ENCODE measurements at places on chromosomes 1 and 21.
A peak's percentile ranks its signal among the peaks of the same experiment; 100 is the strongest.

DNA sequence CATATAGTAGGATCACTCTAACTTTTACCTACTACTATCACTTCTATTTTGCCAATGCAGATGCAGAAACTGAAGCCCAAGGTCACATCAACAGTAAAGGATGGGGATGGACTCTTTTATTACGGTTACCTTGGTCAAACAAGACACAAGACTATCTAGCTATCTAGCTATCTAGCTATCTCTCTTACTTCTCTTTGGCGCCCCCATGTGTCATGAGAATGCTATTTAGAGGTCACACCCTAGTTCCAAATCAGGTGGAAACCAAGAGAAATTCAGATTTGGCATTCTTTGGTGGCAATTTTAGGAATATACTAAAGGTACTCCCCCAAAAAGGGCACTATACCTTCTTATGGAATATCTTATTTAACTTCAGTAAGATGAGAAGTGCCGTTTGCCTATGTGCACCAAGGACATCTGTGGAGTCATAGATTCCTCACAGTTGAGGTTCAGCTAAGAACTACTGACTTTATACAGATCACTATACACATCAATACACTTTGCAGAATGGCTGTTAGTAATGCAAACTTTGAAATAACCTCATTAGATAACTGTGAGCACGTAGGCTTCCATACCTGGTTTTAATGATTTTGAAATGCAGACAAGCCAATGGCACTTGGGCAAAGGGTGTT, 6.7 kb downstream of the ZNF648 start:
- no peak for DNase-seq

DNA sequence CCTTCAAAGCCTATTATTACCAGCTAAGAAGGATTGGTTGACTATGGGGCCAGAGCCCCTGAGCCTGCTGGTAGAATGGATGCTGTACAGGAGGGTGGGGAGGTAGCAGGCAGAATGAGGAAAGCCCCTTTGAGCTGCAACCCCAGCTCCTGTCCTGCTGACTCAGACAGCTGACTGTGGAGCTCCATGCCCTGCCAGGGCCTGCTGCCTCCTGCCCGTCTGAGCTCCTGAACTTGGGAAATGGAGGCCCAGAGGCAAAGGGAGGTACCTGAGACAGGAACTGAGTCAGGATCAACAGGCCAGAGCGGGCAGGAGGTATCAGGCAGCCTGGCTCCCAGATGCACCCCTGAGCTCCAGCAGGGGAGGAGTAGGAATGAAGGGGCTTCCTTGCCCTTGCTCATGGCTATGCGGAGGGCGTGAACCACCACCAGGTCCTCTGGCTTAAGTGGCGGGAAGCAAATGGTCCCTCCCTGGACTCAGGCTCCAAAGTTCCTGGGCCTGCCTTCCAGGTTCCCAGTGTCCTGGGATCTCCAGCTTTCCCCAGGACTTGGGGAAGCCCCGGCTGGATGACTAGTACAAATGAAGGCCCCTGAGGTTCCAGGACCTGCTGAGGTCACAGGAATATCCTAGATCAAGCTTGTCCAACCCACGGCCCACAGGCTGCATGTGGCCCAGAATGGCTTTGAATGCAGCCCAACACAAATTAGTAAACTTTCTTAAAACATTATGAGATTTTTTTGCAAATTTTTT, 3.9 kb upstream of the SFN start:
- DNase-seq: no peak

DNA sequence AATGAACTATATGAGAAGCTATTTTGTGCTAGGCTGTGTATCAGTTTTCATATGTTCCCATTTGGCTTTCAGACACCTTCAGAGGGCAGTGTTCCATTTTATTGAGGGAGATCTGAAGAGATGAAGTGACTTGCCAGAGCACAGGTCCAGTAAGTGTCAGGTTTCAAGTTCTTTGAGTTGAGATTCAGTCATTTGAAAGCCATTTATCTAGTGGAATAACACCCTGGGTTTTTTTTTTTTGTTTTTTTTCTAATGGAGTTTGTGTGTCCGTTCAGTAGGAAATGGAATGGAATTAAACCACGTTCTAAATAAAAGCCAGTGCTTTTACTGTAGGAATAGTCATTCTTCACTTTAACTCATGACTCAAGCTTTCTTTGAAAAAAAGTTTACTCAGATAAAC, 652.9 kb upstream of the USP24 start:
- DNase-seq: no peak

GRCh38 chr1:227378871-227379554, 60.7 kb upstream of the CDC42BPA start:
- no peak for DNase-seq

DNA sequence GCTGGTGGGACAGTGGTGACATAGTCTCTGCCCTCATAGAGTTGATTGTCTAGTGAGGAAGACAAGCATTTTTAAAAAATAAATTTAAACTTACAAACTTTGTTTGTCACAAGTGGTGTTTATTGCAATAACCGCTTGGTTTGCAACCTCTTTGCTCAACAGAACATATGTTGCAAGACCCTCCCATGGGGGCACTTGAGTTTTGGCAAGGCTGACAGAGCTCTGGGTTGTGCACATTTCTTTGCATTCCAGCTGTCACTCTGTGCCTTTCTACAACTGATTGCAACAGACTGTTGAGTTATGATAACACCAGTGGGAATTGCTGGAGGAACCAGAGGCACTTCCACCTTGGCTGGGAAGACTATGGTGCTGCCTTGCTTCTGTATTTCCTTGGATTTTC, 58.4 kb downstream of the LAMC2 start:
- DNase-seq: no peak

DNA sequence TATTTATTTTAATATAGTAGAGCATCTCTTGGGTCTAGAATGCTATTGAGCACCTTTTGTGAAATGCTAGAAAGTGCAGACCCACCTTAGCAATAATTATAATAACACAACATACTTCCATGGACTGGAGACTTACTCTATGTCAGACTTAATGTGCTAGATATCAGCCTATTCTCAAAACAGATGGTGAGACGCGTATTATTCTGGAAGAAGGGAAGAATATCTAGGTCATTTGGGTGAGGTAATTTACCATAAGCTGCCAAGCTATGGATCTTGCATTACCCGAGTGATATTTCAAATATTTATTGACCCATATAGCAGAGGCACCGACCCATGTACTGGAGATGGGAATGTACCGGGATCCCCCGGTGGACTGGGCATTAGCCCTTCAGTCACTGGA, 20.6 kb upstream of the IFNLR1 start:
- no peak for DNase-seq

- DNase-seq: no peak
These were observed 350.2 kb downstream of the PLPP3 start for GRCh38 chr1:56229186-56229585.

DNA sequence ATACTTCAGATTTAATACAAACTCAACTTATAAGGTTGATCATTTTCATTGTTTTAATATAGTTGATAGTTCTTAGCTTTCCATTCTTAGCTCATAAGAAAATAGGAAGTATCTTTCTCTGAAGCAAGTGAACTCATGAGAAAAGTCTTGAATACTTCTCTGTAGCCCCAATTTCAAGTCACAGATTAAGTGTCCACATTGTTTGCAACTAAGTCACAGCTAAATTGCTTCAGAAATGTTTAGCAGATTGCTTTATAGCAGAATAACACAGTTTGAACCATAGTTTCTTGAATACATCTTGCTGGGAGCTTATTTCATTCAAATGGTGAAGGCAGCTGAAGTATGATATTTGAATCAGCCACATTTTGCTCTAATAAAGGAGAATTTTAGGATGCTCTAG, 10.6 kb upstream of the PKN2 start:
- DNase-seq: no peak

GRCh38 chr1:7388488-7389185, 382.5 kb upstream of the VAMP3 start:
- DNase-seq: peak; percentile 38

- no peak for DNase-seq
These were observed 28.1 kb downstream of the MDM4 start for GRCh38 chr1:204544321-204544720.

DNA sequence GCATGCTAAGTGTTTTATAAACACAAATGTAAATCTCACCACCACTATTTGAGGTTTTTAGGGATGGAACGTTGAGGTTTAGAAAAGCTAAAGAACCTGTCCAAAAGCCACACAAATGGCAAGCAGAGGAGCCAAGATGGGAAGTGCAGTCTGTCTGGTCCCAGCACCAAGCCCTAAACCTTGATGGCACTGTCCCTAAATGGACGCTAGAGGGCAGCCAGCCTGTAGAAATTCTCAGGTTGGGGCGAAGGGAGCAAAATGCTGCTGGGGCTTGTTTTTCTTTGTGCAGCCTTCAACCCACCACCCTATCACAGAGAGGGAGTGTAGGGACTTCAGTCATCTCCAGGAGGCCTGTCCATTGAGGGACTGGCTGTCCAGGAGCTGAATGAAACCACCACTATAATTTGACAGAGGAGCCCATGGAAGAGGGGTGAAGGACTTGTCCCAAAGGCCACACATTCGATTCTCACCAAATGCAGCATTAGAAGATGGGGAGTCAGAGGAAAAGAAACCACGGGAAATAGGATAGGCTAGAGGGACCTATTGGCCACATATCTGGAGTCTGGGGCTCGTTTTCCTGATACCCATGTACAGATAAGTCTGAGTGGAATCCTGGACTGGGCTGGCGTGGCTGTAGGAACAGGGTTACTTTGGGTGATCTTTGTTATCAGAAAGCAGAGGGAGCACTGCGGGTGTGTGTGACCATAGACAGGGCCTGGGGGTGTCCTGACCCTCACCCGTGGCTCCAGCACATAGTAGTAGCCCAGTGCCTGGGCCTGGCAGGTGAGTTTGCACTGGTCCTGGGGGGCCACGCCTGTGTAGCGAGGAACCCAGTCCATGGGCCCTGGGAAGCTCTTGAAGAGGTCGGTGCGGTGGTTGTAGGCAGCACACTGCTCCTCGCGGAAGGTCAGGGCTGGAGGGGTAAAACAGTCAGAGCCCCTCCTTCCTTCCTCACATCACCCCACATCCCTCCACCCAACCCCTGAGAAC, 6.1 kb downstream of the ADAMTS4 start:
- DNase-seq: no peak

DNA sequence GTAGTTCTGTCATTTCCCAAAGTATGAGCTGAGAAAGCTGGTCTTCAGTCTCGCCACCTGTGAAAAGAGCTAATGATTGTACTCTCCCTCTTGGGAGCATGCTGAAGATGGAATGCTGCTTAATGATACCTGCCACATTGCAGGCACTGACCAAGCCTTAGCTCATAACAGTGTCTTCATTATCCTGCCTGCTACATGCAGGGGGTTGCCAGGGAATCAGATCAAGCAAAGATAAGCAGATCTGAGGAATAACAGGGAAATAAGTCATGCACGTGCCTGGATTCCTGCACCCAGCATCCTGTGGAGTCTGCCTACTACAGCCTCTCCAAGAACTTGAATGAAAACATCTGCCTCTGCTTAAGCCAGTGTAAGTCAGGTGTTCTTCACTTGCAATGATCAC, 667.3 kb downstream of the NPHP4 start:
- no peak for DNase-seq

- DNase-seq: peak; percentile 17
These were observed at the start of gene CALML6 for GRCh38 chr1:1914971-1915692. Gene CALML6 (plus strand): TSS chr1:1915260. CDS start chr1:1915281, 21 bp downstream.

DNA sequence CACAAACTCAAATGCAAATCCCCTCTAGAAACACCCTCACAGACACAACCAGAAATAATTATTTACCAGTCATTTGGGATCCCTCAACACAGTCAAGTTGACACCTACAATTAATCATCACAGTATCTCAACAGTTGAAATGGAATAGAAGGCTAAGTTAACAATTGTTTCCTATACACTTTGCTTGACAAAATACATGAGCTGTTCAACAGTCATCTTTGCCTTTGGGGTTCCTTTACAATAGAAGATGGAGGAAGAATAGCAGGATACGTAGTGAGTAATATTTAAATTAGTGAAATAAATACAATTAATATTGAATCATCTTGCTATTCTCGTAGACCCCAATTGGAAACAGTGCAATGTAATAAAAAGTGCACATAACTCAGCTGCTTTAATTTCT, 487.3 kb upstream of the ADAMTS5 start:
- no peak for DNase-seq

DNA sequence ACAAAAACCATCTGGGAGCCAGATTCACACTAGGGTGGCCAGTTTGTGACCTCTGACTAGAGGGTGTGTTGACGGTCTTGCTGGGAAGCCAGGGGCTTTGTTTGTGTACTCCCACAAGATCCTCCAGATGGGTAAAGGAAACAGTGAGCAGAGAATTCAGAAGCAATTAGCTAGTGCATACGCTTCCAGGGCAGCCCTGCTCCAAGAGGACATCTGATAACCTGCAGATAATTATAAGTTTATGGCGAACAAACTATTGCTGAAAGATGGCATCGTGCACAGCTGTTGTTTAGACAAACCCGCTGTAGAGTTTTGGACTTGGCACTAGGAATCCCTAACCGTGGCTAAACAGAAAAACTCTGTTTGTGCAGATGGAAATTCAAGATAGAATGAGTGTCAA, 326.4 kb downstream of the TGFB2 start:
- no peak for DNase-seq

- DNase-seq: no peak
These were observed 720 bp downstream of the LIN9 start for GRCh38 chr1:226308166-226308722.

GRCh38 chr1:186884251-186884650, 55.5 kb downstream of the PLA2G4A start:
- DNase-seq: no peak

- DNase-seq: no peak
These were observed 2.6 kb upstream of the RORC start for GRCh38 chr1:151834239-151834638.

DNA sequence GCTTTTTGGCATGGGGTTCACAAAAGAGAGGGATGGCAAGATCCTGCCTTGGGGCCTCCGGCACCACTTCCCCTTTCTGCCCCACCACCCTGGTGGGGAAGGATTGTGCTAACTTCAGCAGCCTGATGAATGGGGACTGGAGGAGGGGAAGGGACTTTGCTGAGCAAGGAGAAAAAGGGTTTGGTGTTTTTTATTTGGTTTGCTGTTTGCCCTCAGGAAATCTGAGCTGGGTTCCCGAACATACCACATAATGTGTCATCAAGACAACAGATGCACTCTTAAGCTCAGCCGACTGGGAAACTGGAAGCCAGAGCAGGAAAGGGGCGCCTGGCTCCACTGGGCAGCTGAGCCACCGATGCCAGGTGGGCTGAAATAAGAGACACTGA, 19.8 kb downstream of the OLFML2B start:
- DNase-seq: no peak

DNA sequence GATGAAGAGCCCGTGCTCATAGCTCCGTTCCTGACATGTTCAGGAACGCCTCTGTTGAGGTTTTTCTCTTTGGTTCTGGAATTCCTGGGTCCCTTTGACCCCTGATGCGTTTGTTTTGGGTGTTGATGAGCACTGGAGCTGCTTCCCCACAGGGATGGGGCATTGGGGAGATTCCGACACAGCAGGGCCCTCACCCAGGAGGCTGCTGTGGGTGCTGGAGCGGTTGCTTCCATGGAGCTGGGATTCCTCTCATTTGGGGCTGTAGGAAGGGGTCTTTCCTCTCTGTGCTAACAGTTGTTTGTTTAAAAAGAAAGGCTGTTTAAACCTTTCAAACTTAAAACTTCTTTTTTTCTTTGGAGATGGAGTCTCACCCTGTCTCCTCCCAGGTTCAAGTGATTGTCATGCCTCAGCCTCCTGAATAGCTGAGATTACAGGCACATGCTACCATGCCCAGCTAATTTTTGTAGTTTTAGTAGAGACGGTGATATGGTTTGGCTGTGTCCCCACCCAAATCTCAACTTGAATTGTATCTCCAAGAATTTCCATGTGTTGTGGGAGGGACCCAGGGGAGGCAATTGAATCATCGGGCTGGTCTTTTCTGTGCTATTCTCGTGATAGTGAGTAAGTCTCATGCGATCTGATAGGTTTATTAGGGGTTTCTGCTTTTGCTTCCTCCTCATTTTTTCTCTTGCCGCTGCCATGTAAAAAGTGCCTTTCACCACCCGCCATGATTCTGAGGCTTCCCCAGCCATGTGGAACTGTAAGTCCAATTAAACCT, 48.9 kb downstream of the SKI start:
- no peak for DNase-seq
